Amniotic epithelial cell (primary cell): ENCODE measurements at places on chromosomes 3 and 15.

GRCh38 chr3:133227813-133228212 is 172.0 kb upstream of the BFSP2 start:
- no peak for DNase-seq

DNA sequence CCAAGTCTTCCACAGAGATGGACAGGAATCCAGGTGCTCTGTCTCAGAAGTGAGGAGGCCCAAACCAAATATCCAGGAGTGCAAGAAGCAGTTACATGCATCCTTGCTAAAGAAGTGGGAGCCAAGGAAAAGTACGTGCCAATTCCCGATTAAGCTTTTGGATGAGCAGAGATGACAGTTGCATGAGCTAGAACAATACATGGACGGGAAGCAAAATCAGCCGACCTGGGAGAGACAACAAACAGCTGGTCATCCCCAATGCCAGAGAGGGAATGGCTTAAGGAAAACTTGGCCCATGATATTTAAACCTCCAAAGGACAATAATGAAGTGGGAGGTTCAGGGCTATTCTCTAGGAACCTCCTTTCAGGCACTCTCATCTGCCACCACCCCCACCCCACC is 86.0 kb upstream of the ABHD17C start:
- DNase-seq = no peak

DNA sequence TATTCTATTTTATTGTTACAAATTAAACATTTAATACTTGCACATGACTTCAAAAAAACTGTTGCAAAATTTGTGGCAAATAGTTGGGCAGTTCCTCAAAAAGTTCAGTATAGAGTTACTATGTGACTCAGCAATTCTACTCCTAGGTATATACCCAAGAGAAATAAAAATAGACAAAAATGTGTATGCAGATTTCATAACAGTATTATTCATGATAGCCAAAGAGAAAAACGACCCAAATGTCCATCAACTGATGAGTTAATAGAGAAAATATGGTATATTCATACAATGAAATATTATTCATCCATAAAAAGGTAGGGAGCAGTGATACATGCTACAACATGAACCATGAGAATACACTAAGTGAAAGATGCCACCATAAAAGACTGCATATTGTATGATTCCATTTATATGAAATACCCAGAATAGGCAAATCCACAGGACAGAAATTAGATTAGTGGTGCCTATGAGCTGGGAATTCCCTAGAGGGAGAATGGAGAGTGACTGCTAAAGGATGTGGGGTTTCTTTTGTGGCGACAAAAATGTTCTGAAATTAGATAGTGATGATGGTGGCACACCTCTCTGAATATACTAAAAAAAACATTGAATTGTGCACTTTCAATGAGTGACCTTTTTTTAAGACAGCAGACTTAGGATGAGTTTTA is 31.6 kb upstream of the CLASP2 start:
- peak; percentile 60 for DNase-seq

DNA sequence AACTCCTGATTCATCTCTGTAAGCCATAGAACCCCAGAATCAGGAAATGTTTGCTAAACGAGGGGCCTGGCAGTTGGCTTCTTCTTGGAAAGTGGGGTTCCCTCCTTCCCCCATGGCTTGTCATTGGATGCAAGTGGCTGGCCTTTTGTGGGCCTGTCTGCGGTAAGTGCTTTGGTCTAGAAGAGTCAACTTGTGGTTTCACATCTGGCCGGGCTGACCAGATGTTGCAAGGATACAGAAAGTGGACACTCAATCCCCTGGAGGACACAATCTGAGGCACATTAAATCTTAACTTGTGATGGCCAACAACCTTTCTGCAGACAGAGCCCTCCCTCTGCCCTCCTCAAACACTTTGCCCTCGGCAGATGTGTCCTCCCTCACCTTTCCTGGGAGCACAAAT is 1.1 kb downstream of the FAH start:
- DNase-seq = peak; percentile 52

GRCh38 chr15:87722941-87723691 is 533.4 kb downstream of the NTRK3 start:
- peak; percentile 27 for DNase-seq

GRCh38 chr3:5692446-5692845 is 504.9 kb downstream of the EDEM1 start:
- DNase-seq = no peak

DNA sequence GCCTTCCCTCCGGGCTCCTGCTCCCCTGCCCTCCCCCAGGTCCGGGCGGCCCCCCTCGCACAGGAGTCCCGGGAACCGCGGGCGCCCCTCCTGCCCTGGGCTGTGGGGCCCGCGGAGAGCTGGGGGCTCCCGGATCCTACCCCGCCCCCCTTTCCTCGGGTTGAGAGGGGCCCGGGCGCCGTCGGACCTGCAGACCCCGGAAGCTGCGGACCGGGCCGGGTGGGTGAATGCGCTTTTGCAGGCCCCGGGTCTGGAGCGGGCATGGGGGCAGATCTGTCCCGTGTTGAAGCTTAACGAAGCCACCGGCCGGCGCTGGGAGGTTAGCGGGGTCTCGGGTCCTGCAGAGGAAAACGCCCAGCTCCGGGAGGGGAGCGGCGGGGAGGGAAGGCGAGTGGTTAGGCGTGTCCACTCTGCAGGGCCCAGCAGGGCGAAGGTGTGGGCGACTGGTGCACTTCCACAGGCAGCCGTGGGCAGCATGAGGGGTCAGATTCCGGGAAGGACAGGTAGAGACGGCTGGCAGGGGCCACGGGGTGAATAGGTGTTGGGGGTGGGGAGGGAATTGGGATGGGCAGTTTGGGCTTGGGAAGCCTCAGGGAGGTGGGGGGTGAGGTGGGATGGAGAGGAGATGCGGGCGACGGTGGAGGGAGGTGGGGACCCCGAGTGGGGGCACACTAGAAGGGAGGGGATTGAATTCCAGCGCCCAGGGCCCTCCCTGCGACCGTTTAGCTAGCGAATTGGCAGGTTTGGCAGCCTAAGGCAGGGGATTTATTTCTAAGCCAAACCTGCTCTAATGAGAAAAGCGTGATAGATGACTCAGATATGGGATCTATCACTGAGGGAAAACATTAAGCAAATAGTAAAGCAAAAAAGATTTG is 635 bp downstream of the CD276 start:
- DNase-seq = peak; percentile 51

- DNase-seq = no peak
These were observed 140.0 kb downstream of the PLOD2 start for GRCh38 chr3:146020969-146021368.

- no peak for DNase-seq
These were observed 77.3 kb downstream of the FAM174B start for GRCh38 chr15:92578096-92578835.

GRCh38 chr3:141308588-141309218 is 59.6 kb upstream of the ZBTB38 start:
- DNase-seq = peak; percentile 57

DNA sequence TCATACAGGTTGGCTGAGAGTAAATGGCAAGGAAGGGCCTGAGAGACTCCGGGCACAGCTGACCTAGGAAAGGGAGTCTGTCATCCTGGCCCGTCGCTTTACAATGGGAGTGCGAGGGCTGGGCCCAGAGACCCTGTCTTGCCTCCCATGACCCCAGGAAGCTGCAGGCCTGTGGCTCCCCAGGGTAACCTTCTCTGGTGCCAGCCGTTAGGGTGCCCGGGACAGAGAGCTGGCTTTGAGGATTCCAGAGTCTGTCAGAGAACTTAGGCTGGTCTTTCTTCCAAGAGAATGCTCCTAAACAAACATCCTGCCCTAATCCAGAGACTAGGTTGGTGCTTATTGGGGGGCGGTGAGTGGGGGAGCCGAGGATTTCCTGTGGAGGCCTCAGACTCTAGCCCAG is 18.5 kb downstream of the ZNF710 start:
- no peak for DNase-seq

- peak; percentile 80 for DNase-seq
These were observed 278.9 kb upstream of the STT3B start for GRCh38 chr3:31253782-31254181.

GRCh38 chr3:6168256-6168655 is 692.7 kb upstream of the GRM7 start:
- DNase-seq = no peak

DNA sequence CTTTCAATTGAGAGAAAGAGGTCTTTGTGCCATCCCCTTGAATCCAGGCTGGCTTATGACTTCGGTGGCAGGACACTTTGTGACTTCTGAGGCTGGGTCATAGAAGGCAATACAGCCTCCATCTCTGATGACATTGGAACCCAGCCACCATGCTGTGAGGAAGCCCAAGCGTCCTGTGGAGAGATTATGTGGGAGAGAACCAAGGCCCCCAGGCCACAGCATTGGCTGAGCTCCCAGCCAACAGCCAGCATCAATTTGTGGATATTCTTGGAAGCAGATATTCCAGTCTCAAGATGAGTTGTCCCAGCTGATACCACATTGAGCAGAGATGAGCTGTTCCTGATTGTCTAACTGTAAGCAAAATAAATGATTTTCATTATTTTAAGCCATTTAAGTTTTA is 12.7 kb upstream of the XIRP1 start:
- DNase-seq = no peak
